ENCODE measurements at places on chromosomes 3 and 15.

DNA sequence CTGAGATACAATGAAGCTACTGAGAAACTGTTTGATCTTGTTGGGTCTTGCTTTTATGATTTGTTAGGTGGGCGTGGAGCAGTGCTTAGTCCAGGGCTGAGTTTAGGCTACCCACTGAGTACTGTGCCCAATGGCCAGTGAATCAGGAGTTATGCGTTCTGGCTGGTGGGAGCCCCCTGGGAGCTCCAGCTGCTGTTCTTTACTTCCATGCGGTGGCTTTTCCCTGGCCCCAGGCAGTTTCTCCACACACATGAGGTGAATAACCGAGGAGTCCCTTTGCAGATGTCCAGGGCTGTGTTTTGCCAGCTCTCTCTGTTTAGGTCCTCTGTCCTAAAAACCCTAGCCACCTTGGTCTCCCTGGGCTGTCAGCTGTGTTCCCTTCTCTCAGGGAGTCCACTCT is 106.5 kb downstream of the KLF13 start:
- DNase-seq: no peak

- DNase-seq: no peak
Observed at GRCh38 chr15:69393831-69394491, 20.2 kb upstream of the KIF23 start.

GRCh38 chr3:136211547-136211946 is 15.4 kb upstream of the MSL2 start:
- DNase-seq: no peak

GRCh38 chr3:12901623-12902045 is 60.3 kb upstream of the RPL32 start:
- DNase-seq: no peak

DNA sequence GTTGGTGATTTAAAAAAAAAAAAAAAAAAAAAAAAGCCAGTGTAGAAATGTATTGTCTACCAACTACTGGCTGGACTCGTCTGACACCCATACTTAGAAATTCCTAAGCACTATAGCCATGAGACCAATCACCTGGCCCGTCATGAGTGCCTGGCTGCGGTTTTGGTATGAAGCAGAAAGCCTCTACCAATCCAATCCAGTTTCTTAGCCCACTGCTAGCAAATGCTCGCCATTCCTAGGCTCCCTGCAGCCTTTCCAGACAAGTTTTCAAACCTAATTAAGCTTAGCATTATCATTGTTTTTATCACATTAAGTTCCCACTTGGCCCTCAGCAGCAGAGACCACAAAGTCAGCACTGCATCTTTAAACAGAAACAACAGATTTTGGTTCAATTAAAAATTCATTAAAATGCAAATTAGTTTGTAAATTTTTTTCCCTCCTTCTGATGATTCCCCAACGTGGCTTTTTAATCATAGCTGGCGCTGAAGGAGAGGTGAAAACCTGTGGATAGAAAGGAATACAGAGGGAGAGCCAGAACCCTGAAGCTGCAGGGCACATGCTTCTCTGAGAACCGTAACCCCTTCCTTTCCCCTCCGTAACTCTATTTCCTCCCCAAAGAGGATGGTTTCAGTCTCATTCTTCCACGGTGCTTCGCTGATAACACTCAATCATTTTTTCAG is 32.2 kb upstream of the ST8SIA2 start:
- no peak for DNase-seq

DNA sequence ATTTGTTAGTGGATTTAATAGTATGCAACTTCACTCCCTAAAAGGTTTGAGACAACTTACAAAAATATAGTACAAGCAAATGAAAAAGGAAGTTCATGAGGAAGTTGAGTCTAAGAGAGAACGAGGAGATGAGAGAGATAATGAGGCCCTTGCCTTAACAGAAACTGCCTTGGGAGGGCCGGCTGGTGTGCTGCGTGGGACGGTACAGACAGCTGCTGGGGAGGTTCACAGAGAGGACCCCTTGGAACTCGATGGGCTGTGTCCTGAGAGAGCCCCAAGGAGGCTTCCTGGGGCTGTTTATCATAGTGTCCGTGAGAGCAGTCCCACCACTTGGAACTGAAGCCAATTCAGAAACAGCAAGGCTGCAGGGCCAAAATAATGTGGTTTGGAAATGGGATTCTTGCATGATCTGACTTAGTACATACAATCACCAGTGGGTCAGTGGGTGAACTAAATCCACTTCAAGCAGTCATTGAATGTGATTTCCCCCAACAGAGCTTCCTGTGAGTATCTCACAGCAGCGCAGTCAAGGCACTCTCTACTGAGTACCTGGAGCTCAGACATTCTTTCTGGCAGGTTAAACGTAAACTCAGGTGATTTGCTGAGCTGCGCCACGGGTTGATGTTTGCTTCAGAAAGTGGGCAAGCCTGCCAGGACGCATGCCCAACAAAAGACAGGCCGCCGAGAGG is 90.8 kb downstream of the CRTC3 start:
- no peak for DNase-seq

GRCh38 chr3:127363171-127363570 is 75.3 kb upstream of the PRR20G start:
- DNase-seq: no peak
